Stimulated activated CD4-positive, alpha-beta T cell treated with anti-CD3 and anti-CD28 coated beads, Interleukin-4, amount 100 ng/mL, for 24 hours (primary cell): ENCODE measurements at places on chromosomes 3 and 15.
A peak's percentile ranks its signal among the peaks of the same experiment; 100 is the strongest.

DNA sequence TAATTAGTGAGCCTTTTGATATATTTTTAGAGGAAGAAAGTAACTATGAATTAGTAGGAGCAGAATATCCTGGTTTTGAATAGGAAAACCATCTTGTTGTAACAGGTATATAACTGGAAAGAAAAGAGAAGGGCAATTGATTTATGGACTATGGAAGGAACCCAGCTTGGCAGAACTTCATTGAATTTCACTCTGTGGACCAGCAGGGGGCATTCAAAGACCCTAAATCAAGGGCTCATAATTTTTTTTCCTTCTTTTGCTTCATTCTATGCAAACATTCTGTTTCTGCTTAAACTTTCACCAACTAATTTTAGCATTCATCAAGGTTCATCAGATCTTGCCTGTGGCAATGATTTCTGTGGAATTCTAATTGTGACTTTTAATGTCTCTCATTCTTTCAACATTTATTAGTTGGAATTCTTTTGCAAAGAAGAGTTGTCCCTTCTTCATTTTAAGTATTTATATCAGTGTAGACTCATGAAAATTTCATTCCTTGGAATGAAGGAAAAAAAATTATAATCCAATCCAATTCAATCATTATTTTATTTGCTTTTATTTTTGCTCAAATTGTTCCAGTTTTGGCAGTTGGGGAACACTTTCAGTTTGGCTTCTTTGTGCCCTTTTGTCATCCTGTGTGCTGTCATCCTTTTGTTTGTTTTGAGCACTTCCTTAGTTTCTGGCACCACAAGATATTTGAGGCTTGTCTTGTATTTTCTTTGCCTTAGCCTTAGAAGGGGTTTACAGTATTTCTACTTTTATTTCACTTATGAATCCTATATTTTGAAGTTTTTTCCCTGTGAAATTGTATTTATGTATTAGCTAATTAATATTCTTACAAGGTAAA, 30.4 kb downstream of the NXPE3 start:
- peak; percentile 49 for DNase-seq

- DNase-seq: no peak
Observed at GRCh38 chr3:96172917-96173316, 641.5 kb upstream of the EPHA6 start.

- DNase-seq: no peak
Observed at GRCh38 chr3:18724456-18724855, 299.3 kb upstream of the SATB1 start.

DNA sequence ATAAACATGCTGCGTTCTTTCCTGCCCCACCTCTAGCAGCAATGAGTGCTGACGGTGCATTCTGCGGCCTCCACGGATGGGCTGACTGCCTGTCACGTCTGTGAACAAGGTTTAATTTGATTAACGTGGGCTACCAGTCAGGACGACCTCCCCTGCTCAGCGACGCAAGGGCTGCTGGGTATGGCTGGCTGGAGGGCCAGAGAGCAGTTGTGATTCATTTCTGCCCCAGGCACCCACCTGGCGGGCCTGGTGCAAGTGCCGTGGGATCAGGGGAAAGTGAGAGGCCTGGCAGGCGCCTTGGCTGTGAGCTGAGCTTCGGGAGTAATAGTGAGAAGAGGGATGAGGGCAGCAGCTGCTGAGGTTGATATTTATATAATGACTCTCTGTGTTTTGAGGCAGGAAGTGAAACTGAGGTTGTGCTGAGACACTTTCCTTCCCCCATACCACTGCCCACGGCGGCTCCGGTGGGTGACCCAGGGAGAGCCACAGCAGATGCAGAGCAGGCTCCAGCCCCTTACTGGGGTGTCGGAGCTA, 190.4 kb upstream of the BCL6 start:
- DNase-seq: peak; percentile 49

- no peak for DNase-seq
Observed at GRCh38 chr15:39344662-39345141, 236.2 kb upstream of the THBS1 start.

GRCh38 chr3:26247712-26248111, 374.9 kb upstream of the LRRC3B start:
- no peak for DNase-seq
